ENCODE measurements at places on chromosomes 3 and 15.

- DNase-seq = no peak
Observed at GRCh38 chr15:90994059-90994416, 297 bp downstream of the PRC1 start.

DNA sequence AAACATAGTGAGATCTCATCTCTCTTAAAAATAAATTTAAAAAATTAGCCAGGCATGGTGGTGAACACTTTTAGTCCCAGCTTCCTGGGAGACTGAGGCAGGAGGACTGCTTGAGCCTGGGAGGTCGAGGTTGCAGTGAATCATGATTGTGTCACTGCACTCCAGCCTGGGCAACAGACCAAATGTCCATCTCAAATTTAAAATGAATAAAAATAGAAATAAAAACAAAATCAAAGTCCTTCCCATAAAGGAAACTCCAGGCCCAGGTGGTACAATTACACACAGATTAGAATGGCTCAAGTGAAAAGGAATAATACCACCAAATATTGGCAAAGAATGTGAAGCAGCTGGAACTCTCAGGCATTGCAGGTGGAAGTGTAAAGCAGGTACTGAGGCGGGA, 19.3 kb upstream of the ATP10A start:
- no peak for DNase-seq

GRCh38 chr3:170301405-170301804, 56.1 kb upstream of the SKIL start:
- no peak for DNase-seq

DNA sequence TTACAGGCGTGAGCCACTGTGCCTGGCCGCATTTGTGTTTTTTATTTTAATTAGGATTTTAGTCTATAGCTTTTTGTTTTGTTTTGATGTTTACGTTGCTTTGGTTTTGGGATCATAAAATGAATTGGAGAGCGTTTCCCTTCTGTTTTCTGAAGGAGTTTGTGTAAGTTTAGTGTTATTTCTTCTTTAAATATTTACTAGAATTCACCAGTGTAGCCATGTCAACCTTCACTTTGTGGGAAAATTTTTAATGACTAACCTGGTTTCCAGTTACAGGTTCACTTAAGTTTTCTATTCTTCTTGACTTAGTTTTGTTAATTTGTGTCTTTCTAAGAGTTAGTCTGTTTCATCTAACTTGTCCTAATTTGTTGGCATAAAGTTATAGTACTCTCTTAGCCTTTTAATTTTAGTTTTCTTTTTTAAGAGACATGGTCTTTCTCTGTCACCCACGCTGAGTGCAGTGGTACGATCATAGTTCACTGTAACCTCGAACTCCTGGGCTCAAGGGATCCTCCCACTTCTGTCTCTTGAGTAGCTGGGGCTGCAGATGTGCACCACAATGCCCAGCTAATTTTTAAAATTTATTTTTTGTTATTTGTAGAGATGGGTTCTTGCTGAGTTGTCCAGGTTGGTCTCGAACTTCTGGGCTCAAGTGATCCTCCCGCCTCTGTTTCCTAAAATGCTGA, 61.0 kb downstream of the CHD2 start:
- no peak for DNase-seq

- DNase-seq = no peak
Observed at GRCh38 chr3:185486394-185486793, 12.4 kb downstream of the TMEM41A start.

- DNase-seq = no peak
Observed at GRCh38 chr3:50276762-50277101, 2.2 kb upstream of the LSMEM2 start.

DNA sequence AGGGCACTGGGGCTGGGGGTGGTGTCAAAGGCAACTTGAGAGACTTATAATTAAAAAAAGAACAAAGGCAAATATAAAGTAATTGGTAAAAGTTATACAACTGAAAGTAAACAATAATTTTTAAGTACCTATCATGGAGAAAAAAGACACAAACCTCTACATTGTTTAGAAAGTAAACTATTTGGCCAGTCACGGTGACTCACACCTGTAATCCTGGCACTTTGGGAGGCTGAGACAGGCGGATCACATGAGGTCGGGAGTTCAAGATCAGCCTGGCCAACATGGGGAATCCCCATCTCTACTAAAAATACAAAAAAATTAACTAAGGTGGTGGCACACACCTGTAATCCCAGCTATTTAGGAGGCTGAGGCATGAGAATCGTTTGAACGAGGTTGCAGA, 25.8 kb downstream of the RPSA start:
- no peak for DNase-seq

- no peak for DNase-seq
Observed at GRCh38 chr3:1135194-1135593, 42.4 kb downstream of the CNTN6 start.

- peak; percentile 64 for DNase-seq
Observed at GRCh38 chr3:151156618-151157216, 46.3 kb downstream of the GPR171 start.

GRCh38 chr3:90132197-90132596, 1024.8 kb downstream of the EPHA3 start:
- no peak for DNase-seq

GRCh38 chr3:42071904-42072812, 19.0 kb upstream of the TRAK1 start:
- no peak for DNase-seq

GRCh38 chr3:111667621-111668239, 72.6 kb upstream of the ZBED2 start:
- DNase-seq = peak; percentile 85

DNA sequence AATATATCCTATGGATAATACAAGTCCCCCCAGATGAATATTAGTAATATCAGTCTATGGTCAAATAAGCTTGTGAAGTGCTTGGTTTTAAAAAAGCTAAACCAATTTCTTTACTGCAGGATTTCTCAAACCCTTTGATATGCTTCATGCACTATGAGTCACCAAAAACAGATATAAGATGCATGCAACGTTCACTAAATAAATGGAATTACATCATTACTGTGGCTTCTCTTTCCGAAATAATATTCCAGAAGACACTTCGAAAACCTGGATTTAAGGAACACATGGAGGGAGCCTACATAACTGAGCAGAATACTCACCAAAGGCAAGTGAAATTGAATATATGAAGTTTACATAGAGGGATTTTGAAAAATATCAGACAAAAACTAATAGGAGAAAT, 126.3 kb upstream of the ABI3BP start:
- DNase-seq = no peak

- DNase-seq = no peak
Observed at GRCh38 chr15:68345481-68345880, 67.9 kb downstream of the FEM1B start.

- DNase-seq = no peak
Observed at GRCh38 chr15:90189781-90190467, 11.2 kb upstream of the SEMA4B start.

GRCh38 chr15:78960308-78960707, 15.5 kb upstream of the CTSH start:
- no peak for DNase-seq

- DNase-seq = no peak
Observed at GRCh38 chr15:79396850-79397249, 35.3 kb upstream of the MINAR1 start.

DNA sequence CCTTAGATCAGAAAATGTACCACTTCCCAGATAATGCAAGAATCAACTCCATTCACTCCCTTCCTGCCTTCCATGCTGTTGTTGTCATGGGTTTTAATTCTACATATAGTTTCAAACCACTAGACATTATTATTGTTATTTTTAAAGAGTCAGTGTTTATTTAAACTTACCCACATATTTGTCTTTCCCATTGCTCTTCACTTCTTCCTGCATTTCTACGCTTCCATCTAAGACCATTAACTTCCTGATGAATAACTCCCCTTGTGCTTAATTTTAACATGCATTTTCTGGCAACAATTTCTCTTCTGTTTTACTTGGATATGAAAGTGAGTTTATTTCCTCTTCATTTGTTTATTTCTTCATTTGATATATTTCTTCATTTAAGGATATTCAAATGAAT, 127.1 kb upstream of the FHIT start:
- DNase-seq = no peak

- no peak for DNase-seq
Observed at GRCh38 chr3:133532951-133533350, 40.5 kb upstream of the CDV3 start.

DNA sequence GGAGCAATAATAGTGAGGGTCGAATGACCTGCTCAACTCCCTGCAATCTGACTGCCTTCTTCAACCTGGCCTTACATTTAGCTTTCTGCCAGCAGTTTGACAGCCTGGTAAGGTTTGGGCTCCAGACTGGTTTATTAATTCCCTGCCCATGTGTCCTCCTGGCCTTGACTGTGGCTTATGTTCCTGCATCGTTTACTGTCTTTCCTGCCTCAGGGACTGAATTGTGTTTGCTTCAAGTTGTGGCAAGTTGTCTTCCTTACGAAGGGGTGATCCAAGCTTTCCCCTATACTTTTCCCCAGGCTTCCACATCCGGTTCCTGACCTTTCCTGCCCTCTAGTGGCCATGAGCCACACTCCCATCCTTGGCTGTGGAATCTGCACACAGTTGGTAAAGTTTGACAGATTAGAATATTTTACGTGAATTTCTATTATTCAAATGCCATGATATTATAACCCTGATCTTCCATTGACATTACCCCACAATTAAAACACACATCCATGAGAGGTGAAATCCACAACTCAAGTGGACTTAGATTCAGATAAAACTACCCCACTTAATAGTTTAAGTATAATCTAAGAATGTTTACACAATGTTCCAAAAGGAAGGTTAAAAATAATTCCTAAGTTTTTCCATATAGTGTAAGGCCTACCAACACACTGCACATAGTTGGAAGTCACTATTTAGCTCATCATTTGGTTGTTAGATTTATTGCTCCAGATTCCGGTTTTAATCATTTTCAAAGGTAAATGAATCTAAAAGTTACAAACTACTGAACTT, 95.7 kb downstream of the NEDD4 start:
- DNase-seq = no peak

GRCh38 chr3:100047455-100048141, 66.7 kb downstream of the FILIP1L start:
- peak; percentile 44 for DNase-seq

DNA sequence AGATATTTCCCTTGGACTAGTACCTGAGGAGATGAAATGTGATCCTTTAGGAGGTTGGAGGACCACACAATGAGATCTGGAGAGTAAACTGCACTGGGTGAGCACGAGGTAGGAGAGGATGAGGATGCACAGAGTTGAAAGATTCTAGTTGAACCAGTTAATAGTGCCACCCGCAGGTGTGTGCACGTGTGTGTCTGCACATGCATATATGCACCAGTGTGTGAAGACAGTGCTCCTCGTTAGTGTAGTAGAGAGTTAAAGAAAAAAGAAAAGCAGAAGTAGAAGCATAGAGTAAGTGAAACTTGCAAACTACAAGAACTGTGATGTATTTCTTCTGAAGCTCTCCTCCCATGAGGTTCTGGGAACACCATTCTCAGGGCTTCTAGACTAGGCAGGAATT, 8.4 kb downstream of the MED12L start:
- no peak for DNase-seq

- peak; percentile 59 for DNase-seq
Observed at GRCh38 chr3:194255252-194256039, 95.7 kb downstream of the CPN2 start.

DNA sequence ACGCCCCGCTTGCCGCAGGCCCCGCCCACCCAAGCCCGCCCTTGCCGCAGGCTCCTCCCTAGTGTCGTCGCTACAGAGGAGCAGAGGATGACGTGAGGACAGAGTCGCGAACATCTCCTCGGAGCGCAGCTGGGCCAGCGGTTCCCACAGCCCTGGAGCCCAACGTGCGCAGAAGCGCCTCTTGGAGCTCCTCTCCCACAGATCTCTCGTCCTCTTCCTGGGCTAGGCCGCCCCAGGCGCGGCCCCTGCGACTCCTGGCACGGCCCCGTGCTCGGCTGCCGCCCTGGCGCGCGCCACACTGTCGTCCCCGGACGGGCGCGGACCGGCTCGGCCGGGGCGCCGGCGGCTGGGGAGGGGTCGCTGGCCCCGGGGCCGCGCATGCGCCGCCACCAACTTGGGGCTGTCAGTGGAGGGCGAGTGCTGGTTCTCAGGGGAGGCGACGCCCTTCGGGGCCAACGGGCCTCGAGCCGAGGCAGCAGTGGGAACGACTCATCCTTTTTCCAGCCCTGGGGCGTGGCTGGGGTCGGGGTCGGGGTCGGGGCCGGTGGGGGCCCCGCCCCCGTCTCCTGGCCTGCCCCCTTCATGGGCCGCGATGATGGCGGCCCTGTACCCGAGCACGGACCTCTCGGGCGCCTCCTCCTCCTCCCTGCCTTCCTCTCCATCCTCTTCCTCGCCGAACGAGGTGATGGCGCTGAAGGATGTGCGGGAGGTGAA, at the start of gene TRPC1:
TRPC1 (plus strand) TSS at position 67 of the 714 bp plus-strand sequence; CDS start at position 593, 526 bp downstream.
- DNase-seq = peak; percentile 86

DNA sequence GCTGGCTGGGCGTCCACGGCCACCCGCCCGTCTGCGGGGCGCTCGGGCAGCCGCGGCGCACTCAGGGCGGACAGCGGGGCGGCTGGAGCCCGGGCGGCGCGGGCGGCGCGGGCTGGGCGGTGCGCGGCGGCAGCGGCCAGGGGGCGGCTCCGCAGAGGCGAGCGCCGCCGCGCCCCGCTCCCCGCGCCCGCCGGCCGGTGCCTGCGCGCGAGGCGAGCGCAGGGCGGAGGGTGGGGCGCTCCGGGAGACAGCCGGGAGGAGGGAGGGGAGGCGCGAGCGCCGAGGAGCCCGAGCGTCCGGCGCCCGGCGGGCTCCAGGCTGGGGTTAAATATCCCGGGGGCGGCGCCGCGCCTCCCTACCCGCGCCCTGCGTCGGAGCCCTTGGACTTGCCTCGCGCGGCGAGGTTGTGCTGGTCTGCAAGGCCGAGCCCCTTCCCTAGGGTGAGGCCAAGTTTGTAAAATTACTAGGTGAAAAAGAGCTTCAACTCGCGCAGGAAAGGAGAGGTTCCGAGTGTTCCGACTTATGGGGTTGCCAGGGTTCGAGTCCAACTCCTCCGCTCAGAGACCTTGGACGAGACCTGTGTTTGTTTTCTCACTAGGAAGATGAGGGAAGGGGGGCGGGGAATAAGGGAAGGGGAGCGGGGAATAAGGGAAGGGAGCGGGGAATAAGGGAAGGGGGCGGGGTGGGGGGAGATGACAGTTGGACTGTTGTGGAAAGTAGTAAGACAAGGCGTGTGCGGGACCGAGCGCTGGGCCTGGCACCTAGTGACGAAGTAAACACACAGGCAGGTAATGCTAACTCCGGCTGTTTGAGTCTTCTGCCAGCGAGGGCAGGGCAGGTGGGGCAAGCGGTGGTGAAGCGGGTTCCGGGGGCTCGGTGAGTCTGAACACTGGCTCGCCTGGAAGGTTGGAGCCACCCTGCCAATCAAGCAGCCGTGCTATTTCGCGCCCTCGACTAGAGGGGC, at the start of gene TNFAIP8L3:
TNFAIP8L3 (minus strand) TSS at position 301 of the 964 bp plus-strand sequence. CDS start 311 bp downstream, outside the sequence.
- no peak for DNase-seq

GRCh38 chr3:129708328-129708861, 101.9 kb upstream of the PLXND1 start:
- no peak for DNase-seq

DNA sequence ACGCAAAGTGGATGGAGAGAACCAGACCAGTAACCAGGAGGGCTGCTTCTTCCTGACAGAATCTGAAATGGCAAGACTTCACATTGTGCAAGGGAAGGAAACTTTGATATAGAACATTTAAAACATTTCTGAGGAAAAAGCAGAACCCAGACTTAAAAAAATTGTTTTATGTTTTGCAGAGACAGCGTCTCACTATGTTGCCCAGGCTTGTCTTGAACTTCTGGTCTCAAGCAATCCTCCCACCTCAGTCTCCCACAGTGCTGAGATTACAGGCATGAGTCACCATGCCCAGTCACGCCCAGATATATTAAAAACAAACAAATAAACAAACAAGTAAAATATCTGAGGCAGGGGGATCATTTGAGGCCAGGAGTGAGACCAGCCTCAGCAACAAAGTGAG, 46.2 kb downstream of the CRTAP start:
- no peak for DNase-seq

GRCh38 chr3:184795522-184796190, 16.3 kb upstream of the VPS8 start:
- no peak for DNase-seq

- DNase-seq = no peak
Observed at GRCh38 chr3:18247776-18248310, 177.3 kb downstream of the SATB1 start.
